Umbilical cord (tissue), 2 donors: ENCODE measurements at places on chromosomes 1 and 21. TPM values are rescaled to one million over a fixed set of nuclear protein-coding genes. Genes with fewer than 3 reads are reported as not detected.

The SMCP gene
- total RNA-seq: 3.6 TPM

The TMEM269 gene
- total RNA-seq: not detected

The WDR64 gene
- 1.7 TPM for total RNA-seq

The FLG2 gene
- total RNA-seq: 2.4 TPM

The PHLDA3 gene
- total RNA-seq: 77.0 TPM

The GPR161 gene
- 20.0 TPM for total RNA-seq

- peak; percentile 58 for DNase-seq
Observed at GRCh38 chr1:101474039-101474665, 237.3 kb downstream of the S1PR1 start.

GRCh38 chr21:35208810-35209517 is 159.9 kb upstream of the RUNX1 start:
- peak; percentile 20 for DNase-seq

- peak; percentile 75 for DNase-seq
Observed at GRCh38 chr1:58900396-58900795, 116.5 kb upstream of the JUN start.

- DNase-seq: peak; percentile 56
Observed at GRCh38 chr1:187051618-187052232, 223.0 kb downstream of the PLA2G4A start.

DNA sequence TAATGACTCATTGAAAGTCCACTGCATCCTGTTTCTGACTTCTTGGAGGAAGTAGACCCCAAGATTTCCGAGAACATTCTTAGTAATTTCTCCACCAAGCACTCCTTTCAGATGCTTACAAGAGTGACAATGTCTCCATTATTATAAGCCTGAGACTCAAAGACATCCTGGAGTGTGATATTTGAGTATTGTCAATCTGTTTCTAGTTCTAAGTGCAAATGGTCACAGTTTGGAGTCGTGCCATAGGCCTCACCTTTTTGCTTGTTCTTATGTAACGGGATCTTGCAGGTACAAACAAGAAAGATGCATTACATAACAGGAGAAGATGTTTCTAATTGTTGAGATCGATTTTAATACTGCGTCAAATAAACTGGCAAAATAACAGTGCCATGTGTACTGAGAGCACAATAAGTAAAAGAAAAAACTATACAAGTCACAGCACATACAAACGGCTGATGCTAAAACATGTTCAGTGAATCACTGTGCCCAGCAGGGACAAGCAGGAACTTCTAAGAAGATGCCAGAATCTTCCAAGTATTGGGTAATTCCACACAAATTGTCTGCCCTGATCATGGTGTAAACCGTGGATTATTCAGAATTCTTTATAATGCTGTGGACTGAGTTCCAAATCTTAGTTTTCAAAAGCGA is 54.1 kb downstream of the CD2 start:
- no peak for DNase-seq

DNA sequence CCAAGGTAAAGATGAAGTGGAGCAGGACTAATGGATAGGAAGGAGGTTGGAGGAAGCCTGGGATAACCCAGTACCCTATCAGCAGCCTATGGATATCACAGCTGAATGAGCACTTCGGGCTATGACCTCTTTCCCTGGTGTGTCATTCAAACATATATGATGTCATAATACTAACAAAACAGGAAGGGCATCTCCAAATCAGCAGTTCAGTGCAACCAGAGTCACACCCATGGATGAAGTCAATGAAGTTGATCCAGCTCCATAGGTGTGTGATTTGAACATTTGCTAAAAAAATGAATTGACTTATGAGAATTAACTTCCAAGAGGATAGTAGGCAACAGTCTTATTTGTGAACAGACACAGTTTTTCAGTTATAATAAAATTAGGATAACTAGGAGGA is 1.7 kb upstream of the C1orf116 start:
- no peak for DNase-seq

DNA sequence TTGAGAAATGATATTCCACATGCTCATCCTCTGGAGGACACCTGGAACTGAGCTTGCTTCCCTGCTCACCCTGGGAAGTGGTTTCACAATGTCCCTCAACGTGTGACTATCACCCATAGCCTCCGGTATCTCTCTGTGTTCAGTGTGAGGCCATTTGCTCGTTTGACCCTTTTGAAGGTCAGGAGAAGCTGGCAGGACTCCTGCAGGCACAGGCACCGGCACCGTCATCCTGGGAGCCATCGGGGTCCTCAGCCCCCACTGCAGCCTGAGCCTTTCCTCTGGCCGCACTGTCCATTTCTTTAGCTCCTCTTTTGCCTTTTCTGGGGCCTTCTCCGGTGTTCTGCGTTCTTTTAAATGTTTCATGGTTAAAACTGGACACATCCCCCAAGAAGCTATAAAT is 159.6 kb upstream of the COL6A1 start:
- no peak for DNase-seq

DNA sequence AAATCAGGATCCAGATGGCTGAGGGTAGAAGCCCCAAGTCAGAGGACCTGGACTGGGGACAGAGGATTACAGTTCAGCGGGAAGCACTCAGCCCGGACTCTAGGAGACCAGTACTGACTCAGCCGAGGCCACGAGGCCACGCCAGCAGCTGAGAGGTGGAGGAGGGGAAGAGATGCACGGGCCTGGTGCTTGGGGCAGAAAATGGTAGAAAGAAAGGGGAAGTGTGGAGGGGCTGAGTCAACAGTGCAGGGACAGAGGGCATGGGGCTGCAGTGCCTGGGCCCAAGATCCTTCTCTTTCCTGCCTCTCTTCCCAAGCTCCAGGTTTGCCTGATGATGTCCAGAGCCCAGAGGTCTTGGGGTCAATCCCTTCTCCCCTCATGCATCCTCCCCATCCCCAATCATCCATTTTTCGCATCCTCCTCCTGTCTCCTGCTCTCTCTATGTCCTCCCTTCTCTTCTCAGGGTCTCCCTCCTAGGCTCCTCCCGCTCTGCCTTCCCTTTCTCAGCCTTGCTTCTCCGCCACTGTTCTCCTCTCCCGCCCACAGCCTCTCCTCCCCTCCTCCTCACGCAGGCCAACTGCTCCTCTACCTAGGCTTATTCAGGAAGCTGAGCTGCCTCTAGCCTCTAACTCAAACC is 7.7 kb downstream of the ARHGEF2 start:
- DNase-seq: peak; percentile 76

DNA sequence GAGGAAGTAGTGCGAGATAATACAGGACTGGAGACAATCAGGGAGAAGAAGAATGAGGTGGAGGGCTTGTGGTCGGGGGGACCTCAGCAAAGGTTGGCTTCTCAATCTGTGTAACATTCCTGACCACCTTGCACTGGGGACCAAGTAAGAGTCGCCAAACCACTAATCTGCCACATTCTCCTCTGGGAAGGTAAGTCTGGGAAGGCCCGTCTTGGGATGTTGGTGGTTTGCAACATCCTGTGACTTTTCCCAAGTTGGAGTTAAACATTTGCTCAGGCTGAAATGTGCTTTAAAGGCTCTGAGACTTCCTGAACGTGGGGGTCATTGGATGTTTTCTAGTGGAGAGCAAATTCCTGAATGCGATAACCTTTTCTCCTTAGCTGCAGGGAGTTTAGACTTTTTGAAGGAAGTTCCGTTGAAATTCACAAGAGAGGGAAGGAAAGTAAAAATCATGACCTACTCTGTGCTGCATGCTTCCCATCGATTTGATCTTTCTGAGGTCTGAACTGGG is 325.9 kb downstream of the RPS6KC1 start:
- no peak for DNase-seq

DNA sequence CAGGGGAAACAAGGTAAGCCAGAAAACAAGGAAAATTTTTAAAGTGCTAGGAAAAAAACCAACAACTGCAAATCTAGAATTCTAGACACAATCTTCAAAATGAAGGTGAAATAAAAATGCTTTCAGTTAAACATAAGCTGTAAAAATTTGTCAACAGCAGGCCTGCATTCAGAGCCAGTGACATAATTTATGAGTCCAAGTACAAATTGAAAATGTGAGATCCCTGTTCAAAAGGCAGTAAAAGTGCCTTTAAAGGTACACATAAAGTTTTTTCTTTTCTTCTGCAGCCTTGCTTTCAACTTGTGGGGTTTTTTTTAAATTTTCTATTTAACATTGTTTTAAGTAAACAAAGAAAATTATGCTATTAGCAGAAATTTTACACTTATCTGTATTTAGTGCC is 37.4 kb downstream of the DENND2C start:
- DNase-seq: no peak

DNA sequence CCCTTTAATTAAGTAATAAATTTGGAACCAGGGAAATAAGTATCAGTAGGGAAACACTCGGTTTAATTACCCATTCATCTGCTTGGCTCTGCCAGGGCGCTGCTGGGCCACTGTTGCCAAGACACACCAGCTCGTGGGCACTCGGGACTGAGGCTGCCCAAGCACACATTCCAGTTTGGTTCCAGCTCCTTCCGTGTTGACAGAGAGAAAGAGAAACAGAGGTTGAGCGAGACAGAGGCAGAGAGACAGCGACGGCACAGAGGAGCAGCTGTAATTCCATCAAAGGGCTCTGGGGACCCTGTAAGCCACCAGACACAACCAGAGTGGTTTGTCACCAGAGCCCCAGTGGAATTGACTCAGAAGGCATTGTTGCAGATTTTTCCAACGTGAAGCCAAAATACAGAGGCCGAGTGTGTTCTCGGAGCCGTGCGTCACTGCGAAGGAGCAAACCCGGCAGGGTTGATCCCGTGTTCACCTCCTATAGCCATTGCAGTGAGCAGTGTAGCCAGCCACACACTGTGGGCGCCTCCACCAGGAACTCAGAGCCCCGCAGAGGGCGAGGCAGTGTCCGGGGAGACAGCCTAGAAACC is 33.5 kb downstream of the SYF2 start:
- no peak for DNase-seq

DNA sequence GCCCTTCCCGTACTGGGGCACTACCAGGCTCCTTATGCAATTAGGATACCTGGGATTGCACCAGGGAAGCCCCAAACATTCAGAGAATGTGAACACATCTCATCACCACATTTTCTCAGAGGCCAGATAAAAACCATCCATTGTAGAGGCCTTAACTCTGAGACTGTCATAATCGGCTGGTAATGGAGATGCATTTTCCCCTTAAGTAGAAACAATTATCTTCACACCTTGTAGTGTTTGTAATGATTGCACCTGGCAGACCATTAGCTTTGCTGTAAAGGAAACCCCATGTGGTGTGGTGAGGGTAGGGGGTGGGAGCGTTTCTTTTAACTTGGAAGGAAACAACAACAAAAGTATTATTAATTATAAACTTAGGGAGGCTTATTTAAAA is 90.0 kb upstream of the TLR5 start:
- DNase-seq: no peak

DNA sequence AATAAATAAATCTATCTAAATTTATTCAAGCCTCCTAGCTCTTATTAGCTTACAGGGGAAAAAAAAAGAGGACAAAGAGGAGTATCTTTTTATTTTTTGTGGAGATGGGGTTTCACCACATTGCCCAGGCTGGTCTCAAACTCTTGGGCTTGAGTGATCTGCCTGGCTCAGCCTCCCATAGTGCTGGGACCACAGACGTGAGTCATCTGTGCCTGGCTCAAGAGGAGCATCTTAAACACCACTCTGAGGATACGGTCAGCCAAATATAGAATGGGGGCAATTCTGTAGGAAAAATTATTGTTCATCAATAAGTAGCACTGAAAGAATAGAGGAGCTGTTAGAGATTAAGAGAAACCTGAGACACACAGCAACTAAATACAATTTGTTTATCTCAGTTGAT is 24.1 kb downstream of the SLC45A3 start:
- DNase-seq: no peak

DNA sequence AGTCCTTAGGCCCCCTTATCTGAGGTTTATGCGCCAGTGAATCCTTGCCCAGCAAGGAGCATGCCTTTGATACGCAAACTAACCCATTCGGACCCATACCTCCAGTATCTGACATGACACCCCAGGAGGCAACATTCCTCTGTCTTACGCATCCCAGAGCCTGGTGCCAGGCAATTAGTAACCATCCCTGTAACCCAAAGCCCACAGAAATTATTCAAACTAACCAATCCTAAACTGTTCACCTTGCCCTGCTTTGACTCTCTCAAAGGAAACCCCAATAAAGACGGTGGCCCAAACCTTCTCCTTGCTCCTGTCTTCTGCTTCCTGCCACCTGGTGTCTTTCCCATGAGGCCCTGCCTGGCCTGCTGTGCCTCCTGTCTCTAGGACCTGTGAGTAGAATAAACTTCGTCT is 36.4 kb downstream of the ZNF496 start:
- DNase-seq: no peak

GRCh38 chr1:167115655-167116054 is 21.8 kb downstream of the STYXL2 start:
- DNase-seq: no peak

GRCh38 chr1:96596226-96596922 is 125.2 kb upstream of the PTBP2 start:
- DNase-seq: no peak

- DNase-seq: no peak
Observed at GRCh38 chr1:76577525-76578185, 289.6 kb upstream of the ST6GALNAC5 start.

GRCh38 chr21:46151261-46151988 is 4.0 kb downstream of the FTCD start:
- DNase-seq: no peak

GRCh38 chr1:87766737-87767136 is 438.1 kb downstream of the LMO4 start:
- no peak for DNase-seq

DNA sequence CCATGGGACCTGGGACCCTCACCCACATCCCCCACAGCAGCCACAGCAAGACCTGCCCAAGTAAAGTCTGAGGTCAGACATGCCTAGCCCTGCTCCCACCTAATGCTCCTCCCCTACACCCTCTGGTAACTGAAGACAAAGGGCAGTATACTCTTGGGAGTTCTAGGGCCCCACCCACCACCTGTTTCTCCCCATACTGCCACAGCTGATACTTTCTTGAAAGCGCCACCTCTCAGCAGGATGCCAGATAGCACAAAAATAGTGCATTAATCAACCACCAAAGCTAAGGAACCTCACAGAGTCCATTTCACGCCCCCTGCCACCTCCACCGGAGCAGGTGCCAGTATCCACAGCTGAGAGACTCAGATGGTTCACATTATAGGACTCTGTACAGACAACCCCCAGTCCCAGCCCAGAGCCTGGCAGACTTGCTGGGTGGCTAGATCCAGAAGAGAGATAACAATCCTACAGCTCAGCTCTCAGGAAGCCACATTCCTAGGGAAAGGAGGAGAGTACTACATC is 238.1 kb downstream of the LRRC40 start:
- no peak for DNase-seq
